CD4-positive, alpha-beta memory T cell (primary cell): ENCODE measurements at places on chromosomes 4 and X. TPM values are rescaled to one million over a fixed set of nuclear protein-coding genes. Genes with fewer than 3 reads are reported as not detected.
A peak's percentile ranks its signal among the peaks of the same experiment; 100 is the strongest.

DNA sequence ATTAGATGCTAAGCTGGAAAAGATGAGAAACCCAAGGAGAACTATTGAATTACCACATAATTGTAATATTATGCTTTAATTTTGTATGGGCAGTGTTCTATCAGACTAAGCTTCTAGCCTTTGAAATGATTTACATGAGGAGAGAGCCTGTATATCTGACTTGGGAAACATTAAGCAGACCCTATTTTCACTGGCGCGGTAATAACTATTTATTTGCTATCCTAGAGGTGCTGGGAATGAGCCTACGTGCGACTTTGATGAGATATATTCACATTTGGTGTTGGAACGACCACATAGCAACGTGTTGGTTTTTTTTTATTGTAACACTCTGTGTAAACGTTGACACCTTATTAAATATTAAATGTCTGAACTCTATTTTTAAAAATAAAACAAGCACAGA, 80.5 kb downstream of the CLCN4 start:
- no peak for DNase-seq

GRCh38 chr4:65071564-65071963, 598.7 kb downstream of the EPHA5 start:
- no peak for DNase-seq

DNA sequence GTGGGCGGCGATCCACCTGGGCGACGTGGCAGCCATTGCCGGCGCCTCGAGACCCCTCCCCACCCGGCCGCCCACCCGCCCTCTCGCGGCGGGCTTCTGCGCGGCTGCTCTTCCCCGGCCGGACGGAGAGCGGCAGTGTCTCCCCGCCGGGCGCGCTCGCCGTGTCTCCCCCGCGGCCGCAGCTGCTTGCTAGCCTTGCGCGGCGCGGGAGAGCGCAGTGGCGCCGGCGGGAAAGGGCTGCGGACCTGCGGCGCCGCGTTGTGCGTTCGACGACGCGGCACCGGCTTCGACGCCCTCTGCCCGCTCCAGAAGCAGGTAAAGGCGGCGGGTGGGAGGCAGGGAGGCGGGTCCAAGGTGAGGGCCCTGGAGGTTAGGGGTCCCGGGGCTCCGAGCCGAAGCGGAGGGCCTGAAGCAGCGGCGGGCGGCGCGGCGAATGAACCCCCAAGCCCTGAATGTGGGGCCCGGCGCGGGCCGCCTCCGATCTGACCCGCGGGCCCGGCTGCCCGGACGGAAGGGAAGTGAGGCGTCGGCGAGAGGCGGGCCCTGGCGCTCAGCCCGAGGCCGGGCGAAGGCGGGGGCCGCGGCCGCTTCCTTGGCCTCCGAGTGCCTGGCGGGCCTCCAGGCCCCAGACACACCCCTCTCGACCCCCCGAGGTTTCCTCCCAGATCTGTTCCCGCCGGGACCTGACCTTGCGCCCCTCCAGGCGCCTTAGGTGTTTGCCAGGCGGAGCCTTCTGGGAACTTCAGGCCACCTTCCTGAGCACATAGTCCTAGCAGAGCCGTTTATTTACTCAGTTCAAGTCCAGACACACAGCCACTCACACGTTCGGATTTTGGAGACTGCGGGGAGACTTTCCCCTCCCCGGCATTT, at the start of gene N4BP2:
Gene N4BP2, plus strand, starts transcription at position 135 of the 870 bp plus-strand sequence. CDS start 40,491 bp downstream, outside the sequence.
- DNase-seq = peak; percentile 77

GRCh38 chr4:24675721-24676389, 91.5 kb upstream of the DHX15 start:
- DNase-seq = no peak

DNA sequence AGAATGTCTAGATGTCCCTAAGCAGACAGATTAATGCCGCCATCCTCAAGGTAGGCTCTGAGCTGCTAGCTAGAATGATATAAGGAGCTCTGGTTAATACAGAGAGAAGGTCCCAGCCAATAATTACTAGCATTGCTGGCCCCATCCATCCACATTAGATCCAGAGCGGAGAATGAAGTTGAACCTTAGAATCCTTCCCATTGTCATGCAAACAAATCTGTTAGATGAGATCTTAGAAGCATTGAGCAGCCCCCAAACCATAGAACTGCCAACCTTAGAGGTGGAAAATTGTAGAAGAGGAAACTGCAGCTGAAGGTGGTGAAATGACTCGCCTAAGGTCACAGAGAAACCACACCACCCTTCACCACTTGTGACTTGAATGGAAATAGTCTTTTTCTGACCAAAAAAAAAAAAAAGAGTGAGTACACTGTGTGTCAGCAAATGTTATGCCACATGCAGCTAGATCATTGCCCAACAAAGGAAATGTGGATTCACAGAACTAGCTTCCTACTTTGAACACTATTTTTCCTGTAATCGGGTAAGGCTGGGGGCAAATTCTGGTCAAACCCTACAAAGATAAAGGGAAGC, 162.1 kb downstream of the SMIM20 start:
- no peak for DNase-seq

DNA sequence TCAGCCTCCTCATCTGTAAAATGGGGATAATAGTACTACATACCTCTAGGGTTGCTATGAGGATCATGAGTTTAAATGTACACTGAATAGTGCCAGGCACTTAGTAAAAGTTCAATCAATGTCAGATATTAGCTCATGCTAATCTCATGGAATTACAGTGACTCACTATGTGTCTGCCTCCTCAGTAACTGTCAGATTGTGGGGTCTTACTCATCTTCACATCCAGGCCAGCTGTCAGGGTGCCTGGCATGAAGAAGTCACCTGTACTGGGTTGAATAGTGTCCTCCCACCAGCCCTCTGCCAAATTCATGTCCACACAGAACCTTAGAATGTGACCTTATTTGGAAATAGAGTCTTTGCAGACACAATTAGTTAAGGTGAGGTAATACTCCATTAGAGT, 54.3 kb upstream of the STIM2 start:
- DNase-seq = no peak

- no peak for DNase-seq
Observed at GRCh38 chrX:139094671-139095592, 383.4 kb upstream of the FGF13 start.

DNA sequence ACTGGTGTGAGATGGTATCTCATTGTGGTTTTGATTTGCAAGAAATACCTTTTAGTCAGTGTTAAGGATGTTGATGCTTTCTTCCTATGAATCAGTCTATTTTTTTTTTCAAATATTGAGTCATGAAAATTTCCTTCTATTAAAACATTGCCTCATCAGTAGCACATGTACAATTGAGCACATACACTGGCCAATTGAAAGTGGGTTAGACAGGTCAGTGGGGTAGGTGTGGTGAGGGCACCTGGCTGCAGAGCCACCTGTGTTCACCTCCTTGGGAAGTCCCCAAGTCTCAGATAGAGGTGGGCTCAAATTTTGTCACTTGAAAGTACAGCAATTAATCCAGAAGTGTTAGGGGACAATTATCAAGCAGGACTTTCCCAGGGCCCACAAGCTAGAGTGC, 243.7 kb downstream of the SPRY1 start:
- DNase-seq = no peak

DNA sequence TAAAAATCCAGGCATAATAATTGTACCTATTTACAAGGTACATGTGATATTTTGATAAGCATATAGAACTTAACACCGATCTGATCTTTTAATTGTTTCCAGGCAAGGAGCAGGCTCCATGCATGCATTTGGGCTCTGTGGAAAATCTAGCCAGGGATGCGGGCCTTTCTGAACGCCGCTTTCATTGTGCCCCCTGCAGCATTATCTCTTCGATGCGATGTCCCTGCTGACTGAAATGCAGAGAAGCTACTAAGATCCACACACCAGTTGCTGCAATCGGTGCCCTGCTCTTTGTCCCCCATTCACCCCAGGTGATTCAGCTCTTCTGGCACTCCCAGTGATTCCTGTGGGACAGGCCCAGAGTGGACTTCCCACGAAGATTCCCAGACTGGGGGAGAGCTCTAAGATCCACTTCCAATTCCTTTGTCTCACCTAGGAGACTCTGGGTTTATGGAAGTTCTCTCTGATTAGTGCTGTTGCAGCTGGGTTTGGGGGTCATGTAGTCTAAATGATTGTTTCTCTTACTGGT, 254.3 kb upstream of the AGA start:
- DNase-seq = no peak

DNA sequence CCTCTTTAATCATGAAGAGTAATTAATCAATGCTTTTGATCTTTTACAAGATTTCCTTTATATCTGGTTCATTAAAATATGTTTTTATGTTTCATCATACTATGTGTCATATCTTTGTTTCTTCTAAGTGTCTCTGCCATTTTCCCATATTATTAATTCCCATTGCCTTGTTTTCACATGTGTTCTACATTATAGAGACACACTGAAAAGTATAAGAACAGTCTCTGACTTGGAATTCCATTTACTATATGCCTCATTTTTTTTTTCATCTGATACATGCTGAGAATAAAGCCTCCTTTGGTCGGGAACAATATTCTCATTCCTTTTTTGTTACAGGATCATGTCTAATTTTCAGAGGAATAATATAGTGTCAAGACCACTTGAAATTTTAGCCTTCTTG, 4.3 kb downstream of the BANK1 start:
- no peak for DNase-seq

DNA sequence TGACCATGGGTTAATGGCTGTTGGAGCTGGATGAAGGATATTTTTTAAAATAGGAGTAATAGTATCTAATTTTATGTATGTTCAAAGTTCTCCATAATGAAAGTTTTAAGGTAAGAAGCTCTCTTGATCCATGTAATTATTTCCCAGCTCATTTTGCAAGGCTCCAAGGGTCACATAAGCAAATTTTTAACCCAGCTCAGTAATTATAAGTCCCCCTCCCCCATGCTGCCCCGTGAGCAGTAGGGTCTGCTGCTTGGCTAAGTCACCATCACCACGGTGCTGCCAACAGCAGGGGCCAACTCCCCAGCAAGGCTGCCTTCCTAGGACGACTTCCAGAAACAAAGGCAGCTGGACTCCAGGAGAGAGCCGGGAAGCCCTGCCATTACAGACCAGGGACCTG, 340.0 kb downstream of the FBXW7 start:
- no peak for DNase-seq

DNA sequence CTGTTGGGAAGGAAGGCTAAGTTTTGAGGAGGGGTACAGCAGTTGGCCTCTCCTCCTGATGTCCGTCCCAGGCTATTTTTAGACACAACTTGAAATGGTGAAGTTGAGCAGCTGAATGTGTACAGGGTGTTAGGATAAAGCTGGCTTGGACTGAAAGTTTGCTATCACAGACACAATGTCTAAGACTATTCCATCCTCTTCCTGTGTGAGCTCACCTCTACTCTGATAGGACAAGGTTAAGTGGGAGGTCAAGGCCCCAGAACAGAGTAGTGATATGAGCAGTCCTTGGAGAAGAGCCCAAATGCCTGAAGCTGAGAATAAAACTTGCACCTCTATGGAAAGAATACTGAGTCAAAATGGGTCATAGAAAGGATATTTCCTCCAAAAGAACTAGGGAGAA, 4.1 kb downstream of the ATP1B4 start:
- no peak for DNase-seq

GRCh38 chr4:101186567-101187184, 160.7 kb downstream of the PPP3CA start:
- DNase-seq = no peak

Gene SLC9B1
- 3.2 TPM for total RNA-seq

Gene TRIM61
- total RNA-seq = 1.4 TPM

Gene GYPB
- total RNA-seq = not detected

Gene CTAG1B
- not detected for total RNA-seq

Gene SLC26A1
- 1.6 TPM for total RNA-seq

Gene IL9R
- 22.9 TPM for total RNA-seq
